ENCODE measurements at places on chromosomes 3 and 15.

GRCh38 chr3:50696276-50696675 is 21.5 kb downstream of the DOCK3 start:
- DNase-seq, result no peak

- DNase-seq, result no peak
Measured at GRCh38 chr3:58135712-58136543, 74.8 kb downstream of the DNASE1L3 start.

DNA sequence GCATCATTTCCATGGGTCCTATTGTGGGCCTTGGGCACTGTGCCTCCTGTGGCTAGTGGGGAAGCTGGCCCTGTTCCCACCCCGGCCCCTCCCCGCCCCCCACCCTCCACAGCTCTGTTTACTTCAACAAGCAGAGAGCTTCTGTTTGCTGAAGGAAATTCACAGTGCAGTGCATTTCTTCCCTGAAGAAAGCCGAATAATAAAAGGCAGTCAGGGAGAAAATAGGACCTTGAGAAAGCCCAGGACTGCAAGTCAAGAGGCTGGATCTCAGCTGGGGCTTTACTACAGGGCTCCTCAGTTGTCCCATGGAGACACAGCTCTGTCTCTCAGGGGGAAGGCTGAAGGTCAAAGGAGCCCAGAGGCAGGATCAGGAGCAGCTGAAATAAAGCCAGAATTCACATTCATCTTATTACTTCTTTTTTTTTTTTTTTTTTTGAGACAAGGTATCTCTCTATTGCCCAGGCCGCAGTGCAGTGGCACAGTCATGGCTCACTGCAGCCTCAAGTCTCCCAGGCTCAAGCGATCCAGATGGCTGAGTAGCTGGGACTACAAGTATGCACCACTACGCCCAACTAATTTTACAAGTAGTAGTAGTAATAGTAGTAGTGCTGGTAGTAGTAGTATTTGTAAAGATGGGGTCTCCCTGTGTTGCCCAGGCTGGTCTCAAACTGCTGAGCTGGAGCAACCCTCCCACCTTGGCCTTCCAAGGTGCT is 33.0 kb upstream of the LACTB start:
- DNase-seq, result peak; percentile 56

GRCh38 chr3:48617559-48617958 is 4.0 kb downstream of the TMEM89 start:
- no peak for DNase-seq

- DNase-seq, result no peak
Measured at GRCh38 chr3:187017511-187018230, 87.3 kb downstream of the ST6GAL1 start.

GRCh38 chr3:45409369-45409768 is 21.0 kb downstream of the LARS2 start:
- DNase-seq, result no peak

DNA sequence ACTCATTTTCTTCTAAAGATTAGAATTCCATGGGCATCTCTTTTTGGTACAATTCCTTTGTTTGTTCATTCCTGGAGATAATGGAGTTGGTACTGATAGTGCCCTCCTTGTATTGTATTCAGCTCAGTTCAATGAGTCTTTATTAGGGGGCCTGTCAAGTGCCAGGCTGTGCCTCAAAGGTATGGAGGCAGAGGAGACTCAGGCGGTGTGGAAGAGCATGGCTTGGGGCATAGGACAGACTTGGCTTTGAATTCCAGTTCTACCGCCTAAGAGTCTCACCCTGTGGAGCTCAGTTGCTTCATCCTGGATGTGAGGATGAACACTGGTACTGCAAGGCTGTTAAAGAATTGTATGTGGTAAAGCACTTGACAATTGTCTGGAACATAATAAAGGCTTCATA is 196.6 kb upstream of the IL12A start:
- no peak for DNase-seq

DNA sequence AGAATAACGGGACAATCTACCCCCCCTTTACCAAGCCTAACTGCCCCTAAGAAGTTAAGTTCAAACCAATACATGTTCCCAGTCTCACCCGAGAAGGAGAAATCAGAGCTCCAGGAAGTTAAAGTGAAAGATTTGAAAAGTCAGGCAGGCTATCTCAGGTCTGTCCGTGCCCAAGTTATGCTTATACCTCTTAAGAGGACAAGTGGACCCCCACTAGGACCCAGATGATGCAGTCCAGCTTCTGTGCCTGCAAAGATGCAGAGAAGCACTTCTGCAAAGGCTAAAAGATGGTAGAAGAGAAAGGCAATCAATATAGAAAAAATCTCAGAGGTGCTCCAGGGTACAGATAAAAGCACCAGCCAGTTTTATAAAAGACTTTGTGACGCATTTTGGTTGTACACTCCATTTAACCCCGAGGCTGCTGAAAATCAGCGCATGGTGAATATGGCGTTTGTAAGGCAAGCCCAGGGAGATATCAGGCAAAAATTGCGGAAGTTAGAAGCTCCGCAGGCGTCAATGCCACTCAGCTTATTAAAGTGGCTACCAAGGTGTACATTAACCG is 9.8 kb upstream of the SLC9C1 start:
- DNase-seq, result peak; percentile 11

DNA sequence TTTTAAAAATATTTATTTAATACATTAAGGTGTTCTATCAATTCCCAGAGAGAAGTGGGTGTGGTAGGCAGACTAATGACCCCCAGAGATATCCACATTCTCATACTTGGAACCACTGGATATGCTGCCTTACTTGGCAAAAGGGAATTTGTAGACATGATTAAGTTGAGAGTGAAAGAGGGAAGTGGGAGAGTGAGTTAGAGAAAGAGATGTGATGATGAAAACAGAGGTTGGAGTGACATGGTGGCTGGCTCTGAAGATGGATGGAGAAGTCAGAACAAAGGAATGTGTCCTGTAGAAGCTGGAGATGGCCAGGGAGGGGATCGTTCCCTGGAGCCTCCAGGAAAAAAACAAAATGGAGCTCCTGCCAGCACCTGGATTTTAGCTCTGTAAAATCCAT is 32.0 kb downstream of the TNFAIP8L3 start:
- no peak for DNase-seq

DNA sequence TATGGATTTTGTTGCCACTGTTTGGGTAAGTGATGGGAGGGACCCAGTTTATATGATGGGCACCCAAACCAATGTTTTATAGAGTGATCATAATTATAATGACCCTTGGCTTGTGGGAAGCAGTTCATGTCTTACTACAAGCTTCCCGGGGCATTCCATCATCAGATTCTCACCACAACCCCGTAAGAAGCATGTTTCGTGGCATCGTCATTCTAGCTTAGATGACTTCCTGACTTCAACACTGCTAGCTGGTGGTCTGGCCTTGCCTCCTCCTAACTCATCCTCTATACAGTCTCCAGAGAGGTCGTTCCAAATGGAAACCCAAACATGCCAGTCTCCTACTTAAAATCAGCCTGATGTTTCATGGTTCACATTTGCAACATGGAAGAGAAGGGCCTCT is 226.9 kb downstream of the ADAMTS9 start:
- no peak for DNase-seq

- no peak for DNase-seq
Measured at GRCh38 chr3:20810555-20810954, 624.5 kb upstream of the SGO1 start.

DNA sequence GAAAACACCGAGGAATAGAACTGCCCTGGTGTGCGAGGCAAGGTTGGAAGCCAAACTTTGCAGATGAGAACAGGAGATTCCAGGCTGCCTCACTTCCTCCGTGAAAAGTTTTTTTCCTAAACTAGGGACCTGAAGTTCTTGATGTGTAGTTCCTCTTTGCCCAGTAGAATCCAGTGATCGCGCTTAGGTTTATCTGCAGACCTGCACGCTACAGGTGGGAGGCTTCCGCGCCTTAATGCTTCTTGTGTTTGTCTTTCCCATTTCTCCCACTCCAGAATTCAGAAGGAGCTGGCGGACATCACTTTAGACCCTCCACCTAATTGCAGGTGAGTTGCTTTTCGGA is 5.4 kb downstream of the UBE2E1 start:
- peak; percentile 34 for DNase-seq

DNA sequence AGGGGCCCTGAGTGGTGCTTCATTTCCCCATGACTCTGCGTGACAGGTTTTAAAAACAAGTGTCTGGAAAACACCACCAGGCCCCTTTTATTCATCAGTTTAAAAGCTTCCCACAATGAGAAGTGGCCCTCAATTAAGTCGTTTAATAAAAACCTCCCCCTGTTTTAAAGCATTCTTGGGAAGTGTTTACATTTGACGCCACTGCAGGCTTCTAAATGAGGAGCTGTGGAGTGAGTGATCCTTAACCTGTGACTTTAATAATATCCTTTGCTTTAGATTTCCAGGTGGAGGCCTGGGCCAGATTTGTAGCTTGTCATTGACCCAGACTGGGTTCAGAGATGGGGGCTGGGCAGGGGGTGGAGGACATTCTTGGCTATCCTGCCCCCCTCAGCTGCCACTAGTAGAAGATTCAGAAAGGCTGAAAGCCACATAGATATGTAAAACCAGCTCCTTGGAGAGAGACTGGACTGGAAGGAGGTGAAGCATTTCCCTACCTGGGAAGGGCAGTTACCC is 11.3 kb downstream of the CGNL1 start:
- no peak for DNase-seq

- no peak for DNase-seq
Measured at GRCh38 chr15:42502477-42502876, 7.0 kb downstream of the SNAP23 start.

DNA sequence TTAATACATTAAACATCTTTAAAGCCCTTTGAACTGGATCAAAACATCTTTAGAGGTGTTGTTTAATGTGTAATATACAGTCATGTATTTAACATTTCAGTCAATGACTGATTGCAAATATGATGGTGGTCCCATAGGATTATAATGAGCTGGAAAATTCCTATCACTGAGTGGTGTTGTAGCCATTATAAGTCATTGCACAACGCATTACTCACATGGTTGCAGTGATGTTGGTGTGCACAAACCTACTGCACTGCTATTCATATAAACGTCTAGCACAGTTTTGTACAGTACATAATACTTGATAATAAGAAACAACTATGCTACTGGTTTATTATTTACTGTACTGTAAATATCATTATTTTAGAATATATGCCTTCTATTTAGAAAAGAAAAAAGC is 75.6 kb downstream of the DTWD1 start:
- DNase-seq, result no peak

- DNase-seq, result no peak
Measured at GRCh38 chr15:100727291-100727851, 125.0 kb downstream of the ASB7 start.

GRCh38 chr3:156594219-156594683 is 39.3 kb upstream of the SSR3 start:
- peak; percentile 19 for DNase-seq

DNA sequence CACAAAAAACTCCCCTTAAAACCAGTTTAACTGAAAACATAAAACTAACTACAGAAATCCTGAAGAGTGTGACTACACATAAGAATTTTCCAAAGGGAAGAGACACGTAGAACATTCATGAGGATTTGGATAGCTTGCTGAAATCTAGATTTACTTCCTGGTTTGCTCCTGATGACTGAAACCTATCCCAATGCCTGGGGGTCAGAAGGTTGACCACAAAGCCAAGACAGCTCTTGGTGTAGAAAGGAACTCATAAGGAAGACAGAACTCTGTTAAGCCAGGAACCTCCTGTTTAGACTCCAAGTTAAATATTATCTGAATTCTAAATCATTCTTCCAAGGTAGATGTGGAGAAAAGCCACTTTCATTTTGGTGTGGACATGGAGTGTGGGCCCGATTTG is 92.8 kb downstream of the TFG start:
- peak; percentile 28 for DNase-seq

DNA sequence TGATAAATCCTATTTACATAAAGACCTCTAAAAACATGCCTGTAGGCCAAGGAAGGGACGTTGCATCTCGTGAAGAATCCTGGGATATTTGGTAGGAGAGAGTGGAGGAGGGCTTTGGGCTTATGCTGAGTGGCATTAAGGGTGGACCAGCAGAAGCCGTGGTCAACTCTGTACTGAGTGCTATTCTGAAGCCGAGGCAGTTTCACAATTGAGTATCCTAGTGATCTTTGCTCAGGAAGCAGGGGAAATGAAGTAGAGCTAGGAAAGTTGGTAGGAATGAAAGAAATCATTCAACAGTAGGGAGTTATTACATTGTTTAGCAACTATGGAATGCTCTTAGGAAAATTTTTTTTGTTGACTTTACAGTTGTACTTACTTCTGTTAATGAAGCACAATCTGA is 24.2 kb downstream of the MCTP2 start:
- no peak for DNase-seq

DNA sequence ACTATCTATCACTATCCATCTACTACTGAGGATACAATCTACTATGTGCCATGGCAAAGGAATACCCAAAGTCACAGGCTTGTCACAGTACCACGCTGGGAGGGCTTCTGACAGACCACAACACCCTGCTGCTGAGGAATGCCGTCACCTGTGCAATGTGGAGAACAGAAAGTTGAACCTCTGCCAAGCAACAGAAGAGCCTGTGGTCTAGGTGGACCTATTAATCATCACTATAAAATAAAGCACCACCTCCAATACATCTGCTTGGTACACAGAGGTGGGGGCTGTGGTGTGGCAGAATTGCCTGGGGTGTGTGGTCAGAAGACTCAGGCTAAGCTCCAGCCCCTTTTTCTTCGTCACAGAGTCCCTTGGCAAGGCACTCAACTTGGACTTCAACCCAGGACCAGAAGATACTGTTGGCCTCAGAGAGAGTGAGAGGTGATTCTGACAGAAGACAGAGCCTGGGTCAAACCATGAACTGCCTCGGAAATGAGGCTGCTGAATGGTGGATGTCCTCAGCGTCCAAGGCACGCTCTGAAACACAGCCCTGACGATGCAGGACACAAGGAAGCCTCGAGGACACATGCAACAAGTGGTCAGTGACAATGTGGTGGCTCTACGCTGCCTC is 189.4 kb upstream of the CHRNA7 start:
- no peak for DNase-seq
